ENCODE measurements at places on chromosomes 11 and 22.

- DNase-seq: no peak
These were observed 39.6 kb downstream of the NARS2 start for GRCh38 chr11:78535027-78535426.

- DNase-seq: no peak
These were observed 16.0 kb upstream of the B4GALNT4 start for GRCh38 chr11:353179-353873.

GRCh38 chr22:39622881-39623367 lies 52.4 kb downstream of the CACNA1I start:
- DNase-seq: peak; percentile 32

GRCh38 chr11:62908468-62909072 lies 12.6 kb downstream of the CHRM1 start:
- no peak for DNase-seq

GRCh38 chr11:66892911-66893310 lies 36.0 kb downstream of the LRFN4 start:
- DNase-seq: no peak

- DNase-seq: no peak
These were observed 53.3 kb downstream of the CD82 start for GRCh38 chr11:44618561-44619425.

DNA sequence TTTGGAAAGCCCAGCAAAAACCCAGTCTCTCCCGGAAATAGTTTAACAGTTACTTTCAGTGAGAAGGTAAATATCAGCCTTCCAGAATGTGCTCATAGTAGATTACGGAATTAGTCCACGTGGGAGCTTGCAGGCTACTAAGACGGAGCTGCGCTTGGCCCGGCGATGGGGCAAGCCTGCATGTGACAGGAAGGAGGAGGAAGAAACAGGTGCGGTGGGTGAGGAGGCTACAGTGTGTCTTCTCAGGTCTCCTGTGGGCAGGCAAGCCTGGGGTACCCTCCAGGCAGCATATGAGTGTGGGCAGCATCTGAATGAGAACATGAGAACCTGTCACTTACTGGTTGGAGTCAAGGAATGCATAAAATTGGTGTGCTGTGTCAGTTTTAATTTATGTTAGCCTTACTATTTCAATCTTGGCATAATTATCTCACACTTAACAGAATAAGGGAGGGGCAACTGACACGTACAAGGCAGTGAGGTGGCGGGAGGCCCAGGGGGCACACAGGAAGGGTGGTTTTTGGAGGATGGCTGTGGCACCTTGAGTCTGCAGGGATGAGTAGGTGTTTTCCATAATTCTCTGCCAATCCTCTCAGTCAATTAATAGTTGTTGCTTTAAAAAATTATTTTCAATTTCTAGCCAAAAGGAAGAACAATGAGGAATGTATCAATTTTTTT lies 35.7 kb downstream of the CLMP start:
- no peak for DNase-seq
